Fibroblast of skin of back (primary cell): ENCODE measurements at places on chromosomes 16 and 17.

DNA sequence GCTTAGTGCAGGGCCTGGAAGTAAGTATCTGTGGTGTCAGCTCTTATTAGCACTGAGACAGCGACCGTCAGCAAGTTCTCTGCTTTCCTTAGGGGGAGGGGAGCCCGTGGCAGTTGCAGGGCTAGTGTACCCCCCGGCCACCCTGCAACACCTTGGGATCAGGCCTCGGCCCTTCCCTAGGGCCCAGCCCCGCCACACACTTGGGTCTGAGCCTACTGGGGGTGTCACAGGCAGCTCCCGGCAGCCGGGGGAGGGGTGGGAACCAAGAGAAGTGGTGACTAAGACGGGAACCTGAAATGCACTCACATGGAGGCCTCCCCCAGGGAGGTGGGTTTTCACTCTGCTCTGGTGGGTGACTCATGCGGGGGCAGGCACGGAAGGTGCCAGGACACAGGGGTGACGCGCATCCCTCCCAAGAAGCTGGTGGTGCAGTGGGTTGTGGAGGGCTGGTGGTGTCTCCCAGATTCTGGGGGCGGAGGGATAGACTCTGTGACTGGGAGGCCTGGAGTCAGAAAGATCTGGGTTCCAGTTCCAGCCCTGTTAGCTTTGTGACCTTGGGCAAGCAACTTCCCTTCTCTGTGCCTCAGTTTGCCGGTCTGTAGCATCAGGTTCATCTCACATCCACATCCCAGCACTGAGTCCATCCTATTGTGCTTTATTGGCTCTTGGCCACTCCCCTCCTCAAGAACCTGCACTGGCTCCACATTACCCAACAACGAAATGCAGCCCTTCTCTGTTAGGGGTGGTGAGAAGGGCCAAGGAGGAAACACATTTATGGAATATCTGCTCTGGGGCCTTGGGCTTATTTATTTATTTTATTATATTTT is 44.5 kb downstream of the LAT start:
- DNase-seq, result peak; percentile 96

- no peak for DNase-seq
Measured at GRCh38 chr16:82013139-82013538, 1.9 kb upstream of the SDR42E1 start.

DNA sequence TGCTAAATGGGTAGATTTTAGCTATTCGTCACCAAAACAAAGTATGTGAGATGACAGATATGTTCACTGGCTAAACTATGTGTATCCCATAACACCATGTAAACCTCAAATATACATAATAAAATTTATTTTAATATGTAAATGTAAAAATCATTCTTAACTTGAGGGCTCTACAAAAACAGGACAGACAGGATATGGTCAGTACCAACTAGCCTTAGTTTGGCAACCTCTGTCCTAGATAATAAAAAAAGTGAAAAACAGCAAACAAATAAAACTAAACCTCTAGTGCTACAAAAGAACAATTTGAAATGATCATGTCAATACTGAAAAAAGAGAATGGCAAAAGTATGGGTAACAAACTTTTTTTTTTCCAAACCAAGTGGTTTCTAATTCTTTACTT is 33.8 kb downstream of the NCOR1 start:
- no peak for DNase-seq

DNA sequence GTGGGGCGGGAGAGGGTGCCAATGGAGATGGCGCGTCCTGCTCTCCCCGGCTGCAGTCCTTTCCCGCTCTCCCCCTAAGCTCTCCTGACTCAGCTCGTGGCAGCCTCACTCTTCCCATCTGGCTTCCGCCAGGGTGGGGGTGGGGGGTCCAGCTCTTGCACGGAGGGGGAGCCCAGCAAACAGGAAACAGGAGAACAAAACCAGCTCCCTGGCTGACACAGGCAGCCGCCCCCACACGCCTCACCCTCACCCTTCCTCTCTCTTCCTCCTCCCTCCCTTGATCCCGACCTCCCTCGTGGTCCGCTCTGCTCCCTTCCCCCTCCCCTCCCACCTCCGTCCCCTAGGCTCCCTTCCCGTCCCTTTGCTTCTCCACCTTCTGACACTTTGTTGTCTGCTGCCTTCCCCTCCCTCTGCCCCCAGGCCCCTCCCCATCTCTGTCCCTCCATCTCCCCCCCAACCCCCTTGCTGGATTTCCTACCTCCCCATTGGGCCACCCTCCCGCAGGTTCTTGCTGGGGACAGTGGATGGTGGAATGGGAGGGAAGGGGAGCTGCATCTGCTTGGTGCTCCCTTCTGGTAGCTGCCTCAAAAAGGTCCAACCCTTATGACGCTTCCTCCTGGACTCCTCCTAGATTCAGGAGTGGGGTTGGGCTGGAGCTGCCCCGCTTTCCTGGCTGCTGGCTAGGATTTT is 23.7 kb downstream of the ARHGAP23 start:
- DNase-seq, result peak; percentile 97

- DNase-seq, result no peak
Measured at GRCh38 chr16:85057948-85058347, 30.4 kb downstream of the KIAA0513 start.

- peak; percentile 86 for DNase-seq
Measured at GRCh38 chr16:77457046-77457445, 22.2 kb upstream of the ADAMTS18 start.

DNA sequence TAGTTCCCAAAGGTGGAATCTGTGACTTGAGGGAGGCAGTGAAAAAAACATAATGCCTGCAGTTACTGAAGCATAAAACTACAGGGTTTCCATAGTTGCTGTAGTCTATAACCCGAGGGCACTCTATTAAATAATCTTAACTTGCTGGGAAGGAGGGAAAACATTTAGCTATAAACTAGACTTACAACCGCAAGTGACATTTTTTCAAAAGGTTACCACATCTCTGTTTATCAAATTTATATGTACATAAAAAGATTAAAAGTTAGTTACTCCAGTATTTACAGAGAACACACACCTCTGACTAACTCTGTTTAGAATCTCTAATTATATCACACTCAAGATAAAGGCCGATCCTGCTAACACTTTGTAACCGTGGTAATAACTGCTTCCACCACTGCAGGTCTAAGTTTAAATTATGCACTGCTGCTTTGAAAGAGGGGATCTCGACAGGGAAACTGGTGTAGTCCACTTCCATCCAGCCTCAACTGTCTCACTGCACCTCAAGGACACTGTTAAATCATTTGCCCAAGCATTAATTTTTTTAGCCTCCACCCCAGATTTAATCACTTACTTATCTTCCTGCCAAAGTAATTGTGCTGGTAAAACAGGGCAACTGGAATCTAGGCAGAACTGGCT is 14.6 kb downstream of the KCNJ16 start:
- DNase-seq, result no peak

DNA sequence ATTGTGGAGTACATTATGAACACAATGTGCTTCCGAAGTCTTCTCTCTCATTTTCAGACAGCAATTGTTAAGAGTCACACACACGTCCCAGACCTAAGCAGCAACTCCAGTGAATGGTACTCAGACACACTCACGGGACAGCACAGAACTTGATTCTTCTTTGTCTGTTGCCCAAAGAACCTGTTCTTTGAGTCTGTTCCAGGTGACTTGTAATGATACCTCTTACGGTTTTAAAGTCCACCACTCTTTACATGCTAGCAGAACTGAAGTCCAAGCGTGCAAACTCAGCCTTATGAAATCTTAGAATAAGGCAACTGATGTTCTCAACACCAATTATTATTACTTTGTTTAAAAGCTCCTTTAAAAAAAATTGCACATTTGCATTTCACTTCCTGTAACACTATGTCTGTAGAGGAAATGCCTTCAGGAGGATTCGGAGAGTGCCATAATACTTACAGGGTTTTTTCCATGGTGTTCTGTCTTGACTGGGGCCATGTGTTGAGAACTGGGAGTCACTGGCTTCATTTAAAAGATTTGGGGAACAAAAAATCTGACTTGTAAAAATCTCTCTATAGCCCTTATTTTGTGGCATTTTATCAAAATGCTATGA is 48.1 kb downstream of the MARF1 start:
- no peak for DNase-seq

GRCh38 chr16:67281536-67282446 is 2.5 kb downstream of the PLEKHG4 start:
- DNase-seq, result no peak

- DNase-seq, result peak; percentile 59
Measured at GRCh38 chr17:42329025-42329976, 41.0 kb downstream of the STAT5A start.

DNA sequence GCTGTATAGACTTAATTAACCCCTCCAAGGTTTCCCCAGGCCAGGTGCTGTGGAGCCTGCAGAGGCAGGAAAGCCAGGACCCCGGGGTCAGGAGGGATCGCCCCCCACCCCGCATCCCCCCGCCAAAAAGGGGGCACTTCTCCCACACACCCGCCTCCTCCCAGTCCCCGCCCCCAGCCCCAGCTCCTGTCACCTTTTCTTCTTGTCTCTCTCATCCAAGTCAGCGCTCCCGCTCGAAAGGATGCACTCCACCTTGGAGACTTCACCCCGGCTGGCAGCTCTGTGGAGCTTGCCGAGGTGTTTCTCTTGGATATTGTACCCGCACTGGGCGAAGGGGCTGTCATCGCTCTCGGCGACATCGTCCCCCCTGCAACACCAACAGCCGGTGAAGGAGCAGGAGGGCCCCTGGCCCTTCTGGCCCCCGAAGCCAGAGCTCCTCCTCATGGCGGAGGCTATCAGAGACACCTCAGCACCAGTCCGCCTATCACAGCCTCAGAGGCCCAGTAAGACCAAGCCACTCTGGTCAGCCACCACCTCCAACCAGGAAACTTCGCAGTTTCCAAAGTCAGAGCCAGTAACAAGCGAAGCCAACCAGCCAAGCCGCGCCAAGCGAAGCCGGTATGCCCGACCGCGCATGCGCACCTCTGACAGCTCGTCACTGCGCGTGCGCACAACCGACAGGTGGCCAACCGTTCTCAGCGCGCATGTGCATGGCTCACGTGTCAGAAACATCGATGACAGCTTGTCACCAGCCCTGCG is 52.5 kb downstream of the SHCBP1 start:
- DNase-seq, result no peak

- DNase-seq, result no peak
Measured at GRCh38 chr17:73593249-73593965, 50.8 kb downstream of the SDK2 start.

DNA sequence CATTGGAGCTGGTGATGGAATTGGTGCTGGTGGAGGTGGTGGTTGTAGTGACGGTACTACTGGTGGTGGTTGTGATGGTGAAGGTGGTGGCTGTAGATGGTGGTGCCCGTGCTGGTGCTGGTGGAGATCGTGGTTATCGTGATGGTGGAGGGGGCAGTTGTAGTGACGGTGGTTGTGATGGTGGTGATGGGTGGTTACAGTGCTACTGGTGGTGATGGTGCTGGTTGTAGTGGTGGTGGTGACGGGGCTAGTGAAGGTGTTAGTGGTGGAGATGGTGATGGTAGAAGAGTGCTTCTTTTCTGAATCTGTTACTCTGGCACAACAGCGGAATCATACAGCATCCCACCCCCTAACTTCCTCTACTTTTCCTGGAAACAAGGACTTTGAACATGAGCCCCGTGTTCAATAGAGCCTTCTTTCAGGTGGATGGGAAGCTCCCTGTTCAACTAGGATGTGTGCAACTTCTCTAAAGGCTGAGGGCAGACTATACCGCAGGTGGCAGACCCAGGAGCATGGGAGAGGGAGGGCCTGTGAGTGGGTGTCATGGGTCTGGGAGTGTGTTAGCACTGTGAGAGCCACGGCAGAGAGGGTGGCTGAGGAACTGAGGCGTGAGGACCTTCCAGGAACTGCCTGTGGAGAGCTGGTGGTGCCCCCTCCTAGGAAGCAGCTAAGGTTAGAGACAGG is 8.2 kb downstream of the TBX21 start:
- DNase-seq, result no peak

- no peak for DNase-seq
Measured at GRCh38 chr16:12210258-12210880, 233.8 kb downstream of the SNX29 start.

- DNase-seq, result no peak
Measured at GRCh38 chr17:32747856-32748255, 129.1 kb downstream of the MYO1D start.

GRCh38 chr17:78892936-78893379 is 10.0 kb downstream of the CEP295NL start:
- DNase-seq, result no peak

GRCh38 chr17:67161573-67161972 is 83.4 kb downstream of the HELZ start:
- DNase-seq, result no peak

GRCh38 chr17:73384926-73385325 is 73.1 kb upstream of the CDC42EP4 start:
- no peak for DNase-seq

- peak; percentile 76 for DNase-seq
Measured at GRCh38 chr16:25126820-25127232, 15.3 kb downstream of the LCMT1 start.

DNA sequence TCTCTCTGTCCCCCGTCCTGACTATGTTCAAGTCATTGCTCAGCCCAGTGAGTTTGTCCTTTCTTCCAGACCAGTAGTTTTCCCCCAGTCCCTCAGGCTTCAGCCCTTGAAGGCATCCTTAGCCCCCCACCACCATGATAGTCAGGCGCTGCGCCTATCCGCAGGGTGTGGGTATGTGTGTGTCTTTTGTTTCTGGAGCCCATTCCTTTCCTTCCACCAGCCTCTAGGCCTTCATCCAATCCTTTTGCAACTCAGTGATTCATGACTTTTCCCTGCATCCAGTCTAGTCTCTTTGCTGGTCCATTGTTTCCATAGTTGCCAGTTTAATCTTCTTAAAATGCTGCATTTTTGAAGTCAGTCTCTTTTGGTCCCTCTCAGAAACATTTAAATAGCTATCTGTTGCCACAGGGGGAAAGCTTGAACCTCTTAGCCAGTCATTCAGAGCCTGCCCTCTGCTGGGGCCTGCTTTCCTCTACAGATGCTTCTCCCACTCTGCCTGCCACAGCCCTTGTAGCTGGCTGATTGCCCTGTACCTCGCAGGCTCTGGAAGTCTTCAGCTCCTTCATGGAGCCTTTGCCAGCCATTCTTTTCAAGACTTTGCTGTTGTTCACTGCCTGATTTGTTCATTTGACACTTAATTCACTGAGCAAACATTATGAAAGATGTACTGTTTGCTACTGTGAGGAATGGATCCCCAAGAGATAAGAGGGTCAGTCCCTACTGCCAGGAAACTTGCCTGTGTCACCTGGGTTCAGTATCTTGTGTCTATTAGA is 55.9 kb upstream of the ADCY7 start:
- peak; percentile 84 for DNase-seq

GRCh38 chr16:24685539-24686432 is 43.7 kb upstream of the TNRC6A start:
- DNase-seq, result peak; percentile 79
